Right ventricle myocardium superior (tissue), 1 donor: ENCODE measurements at places on chromosomes 5 and 9. TPM values are rescaled to one million over a fixed set of nuclear protein-coding genes. Genes with fewer than 3 reads are reported as not detected.

Gene DPYSL3
- total RNA-seq: 20.5 TPM

Gene SPINK6
- total RNA-seq: not detected

Gene ZDHHC11
- 55.6 TPM for total RNA-seq

Gene DBH
- total RNA-seq: not detected

Gene MEIKIN
- total RNA-seq: not detected

Gene BRD8
- total RNA-seq: 26.4 TPM

Gene DCTN3
- total RNA-seq: 129 TPM

Gene IL13
- not detected for total RNA-seq

Gene ADGRD2
- total RNA-seq: not detected

Gene NEUROG1
- total RNA-seq: not detected

Gene SPINK9
- total RNA-seq: not detected

DNA sequence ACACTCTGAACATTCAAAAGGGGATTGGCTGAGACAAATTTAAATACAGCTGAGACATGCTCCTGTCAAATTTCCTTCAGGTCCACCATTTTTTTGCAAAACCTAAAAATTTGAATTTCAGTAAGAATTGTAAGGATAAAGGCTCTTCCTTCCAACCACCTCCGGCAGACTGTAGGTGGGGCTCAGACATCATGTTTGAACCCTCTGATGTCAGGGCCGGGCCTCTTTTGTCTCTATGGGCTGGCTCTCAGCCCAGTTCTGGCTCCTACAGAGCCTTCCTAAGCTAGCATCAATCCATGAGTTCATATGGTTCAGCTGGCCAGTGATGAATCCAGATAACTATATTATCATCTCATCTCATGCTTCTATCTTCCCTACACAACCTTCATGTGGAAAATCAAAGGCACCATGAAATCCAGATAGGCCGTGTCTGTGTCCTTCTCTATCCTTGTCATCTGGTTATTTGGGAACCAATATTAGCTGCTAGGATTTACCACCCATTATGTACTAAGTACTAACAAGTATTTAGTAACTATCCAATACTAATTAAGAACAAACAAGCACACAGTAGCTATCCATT lies 44.2 kb downstream of the NIPSNAP3B start:
- no peak for DNase-seq

DNA sequence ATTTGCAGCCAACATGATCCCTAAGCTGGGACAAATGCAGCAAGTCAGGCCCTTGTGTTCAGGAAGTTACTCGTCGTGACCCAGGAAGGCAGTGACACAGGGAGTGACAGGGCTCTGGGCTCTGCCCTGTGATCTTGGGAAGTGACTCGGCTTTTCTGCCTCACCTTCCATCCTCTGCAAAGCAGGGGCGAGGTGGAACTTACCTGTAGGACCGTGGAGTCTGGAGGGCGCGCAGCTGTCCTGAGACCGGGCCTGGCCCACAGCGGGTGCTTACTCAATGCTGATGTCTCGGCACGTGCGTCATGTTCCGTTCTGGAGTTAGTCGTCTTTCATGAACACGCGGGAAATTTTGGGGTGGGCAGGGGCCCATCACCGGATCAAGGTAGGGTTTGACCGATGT lies 22.8 kb upstream of the LPCAT1 start:
- DNase-seq: no peak

DNA sequence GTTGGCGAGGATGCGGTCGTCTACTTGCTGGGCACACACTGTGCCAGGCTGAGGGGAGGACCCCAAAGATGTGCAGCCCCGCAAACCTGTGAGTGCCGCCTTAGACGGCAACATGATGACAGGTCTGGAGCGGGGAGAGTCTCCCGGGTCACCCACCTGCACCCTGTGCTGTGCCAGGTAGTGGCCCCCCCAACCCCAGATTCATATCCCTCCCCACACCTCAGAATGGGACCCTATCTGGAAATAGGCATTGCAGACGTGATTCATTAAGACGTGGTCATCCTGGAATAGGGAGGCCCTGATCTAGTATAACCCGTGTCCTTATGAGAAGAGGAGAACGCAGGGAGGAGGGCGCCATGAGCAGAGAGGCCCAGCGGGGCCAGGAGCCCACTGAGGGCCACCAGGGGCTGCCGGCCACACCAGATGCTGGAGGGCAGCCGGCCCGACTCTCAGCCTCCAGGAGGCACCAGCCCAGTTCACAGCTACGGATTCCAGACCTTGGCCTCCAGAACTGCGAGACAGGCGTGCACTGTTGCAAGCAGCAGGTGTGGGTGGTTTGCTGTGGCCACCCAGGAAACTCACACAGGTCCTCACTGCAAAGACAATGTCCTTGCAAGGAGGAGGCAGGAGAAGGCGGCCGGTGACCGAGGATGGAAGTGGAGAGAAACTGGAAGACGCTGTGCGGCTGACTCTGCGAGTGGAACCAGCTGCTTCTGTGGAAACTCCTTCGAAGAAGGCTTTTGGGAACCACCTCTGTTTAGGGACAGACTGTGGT lies 131.9 kb upstream of the LPCAT1 start:
- peak; percentile 32 for DNase-seq

DNA sequence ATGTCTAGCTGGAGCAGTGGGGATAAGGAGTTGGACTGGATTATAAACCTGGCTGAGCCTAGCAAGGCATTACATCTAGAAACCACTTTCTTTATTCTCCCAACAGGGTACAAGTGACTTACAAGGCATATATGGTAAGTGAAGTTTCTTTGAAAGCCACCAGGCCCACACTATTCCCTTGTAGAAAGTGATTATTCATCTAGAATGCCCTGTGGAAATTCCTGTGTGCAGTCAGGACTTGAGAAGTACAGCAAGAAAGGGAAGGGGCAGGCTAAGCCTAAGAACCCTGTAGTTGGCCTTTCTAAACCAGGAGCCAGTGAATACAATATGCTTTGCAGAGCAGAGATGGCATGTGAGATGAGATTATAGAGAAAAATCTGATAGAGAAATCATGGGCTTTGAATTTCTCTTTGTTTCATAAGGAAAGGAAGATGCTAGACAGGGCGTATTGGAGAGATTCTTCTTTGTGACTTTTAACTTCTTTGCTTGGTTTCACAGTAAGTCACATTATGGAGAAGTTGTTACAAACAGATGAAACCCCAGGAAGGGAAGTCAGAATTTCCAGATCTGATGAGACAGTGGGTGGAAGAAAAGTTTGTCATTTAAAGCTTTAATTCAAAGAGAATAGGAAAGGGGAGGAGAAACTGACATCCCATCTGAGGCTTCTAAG lies 321.7 kb downstream of the NDUFS4 start:
- no peak for DNase-seq

- peak; percentile 74 for DNase-seq
Measured at GRCh38 chr5:141637767-141638419, 1.1 kb downstream of the RELL2 start.

DNA sequence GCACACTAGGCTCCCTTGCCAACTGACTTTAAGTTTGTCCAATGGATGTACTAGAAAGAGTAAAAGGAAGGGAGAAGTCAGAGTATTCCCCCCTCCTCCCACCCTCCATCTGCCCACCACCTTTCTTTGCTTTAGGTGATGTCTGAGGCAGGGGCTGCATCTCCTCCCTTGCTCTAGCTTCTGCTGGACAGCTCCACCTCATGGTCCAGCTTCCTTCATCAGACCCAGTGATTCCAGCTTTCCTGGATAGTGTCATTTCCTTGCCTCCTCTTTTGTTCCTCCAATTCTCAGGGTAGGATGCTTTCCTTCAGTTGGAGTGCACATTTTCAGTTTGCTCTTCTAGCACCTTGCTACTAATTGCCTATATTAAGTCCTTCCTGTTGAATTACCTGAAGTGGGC lies 67.4 kb downstream of the RAD23B start:
- no peak for DNase-seq

DNA sequence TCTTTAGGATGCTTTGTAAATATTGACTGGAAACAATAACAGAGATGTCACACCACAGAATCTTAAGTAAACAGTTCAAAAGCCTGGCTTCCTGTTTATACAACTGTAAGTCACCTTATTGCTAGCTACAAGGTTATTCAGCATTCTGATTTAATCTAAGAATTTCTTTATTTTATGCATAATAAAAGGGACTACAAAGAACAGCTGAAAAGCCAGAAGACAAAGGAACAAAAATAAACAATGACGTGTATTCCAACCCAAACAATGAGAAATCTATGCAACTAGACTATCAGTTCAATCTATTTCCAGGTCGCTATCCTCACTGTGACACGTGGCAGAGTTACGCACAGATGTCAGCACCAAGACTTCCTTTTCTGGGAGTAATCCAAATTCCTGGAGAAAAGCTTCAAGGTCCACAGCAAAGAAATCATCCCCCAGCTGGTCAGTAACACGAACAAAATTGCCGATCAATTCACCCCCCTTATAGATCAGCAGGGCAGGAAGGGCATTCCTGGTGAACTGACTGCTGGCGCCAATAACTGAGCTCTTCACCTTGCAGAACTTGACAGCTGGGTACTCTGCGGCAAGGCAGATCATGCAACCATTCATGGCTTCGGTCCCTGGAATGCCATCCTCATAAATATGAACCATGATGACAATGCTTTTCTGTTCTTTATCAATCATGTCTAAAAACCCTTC lies 8.4 kb downstream of the PDCL start:
- no peak for DNase-seq

DNA sequence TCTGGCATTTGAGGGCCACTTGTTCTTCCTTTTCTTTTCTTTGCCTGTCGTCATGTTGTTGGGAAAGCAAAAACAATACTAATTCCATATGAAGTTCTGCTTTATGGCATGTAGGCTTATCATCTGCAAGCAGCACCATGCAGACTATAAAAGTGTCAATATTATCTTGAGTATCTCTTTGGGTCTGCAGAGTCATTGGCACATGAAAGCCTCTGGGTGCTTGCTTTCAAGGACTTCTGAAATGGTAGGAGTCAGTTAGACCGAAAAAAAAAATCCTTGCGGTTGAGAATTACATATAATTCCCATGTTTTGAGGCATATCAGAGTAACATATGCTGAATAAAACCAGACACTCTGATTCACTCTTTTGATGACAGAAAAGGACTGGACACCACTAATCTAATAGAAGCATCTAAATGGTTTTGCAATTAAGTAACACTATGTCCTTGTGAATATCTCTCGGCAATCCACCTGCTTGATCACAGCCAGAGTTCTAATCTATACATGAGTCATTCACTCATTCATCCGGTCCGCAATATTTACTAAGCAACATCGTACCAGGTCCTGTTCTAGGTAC lies 44.4 kb downstream of the GNAQ start:
- no peak for DNase-seq

GRCh38 chr5:40046792-40047191 lies 622.0 kb upstream of the DAB2 start:
- DNase-seq: no peak

- DNase-seq: no peak
Measured at GRCh38 chr9:32394381-32395049, 10.1 kb downstream of the ACO1 start.

DNA sequence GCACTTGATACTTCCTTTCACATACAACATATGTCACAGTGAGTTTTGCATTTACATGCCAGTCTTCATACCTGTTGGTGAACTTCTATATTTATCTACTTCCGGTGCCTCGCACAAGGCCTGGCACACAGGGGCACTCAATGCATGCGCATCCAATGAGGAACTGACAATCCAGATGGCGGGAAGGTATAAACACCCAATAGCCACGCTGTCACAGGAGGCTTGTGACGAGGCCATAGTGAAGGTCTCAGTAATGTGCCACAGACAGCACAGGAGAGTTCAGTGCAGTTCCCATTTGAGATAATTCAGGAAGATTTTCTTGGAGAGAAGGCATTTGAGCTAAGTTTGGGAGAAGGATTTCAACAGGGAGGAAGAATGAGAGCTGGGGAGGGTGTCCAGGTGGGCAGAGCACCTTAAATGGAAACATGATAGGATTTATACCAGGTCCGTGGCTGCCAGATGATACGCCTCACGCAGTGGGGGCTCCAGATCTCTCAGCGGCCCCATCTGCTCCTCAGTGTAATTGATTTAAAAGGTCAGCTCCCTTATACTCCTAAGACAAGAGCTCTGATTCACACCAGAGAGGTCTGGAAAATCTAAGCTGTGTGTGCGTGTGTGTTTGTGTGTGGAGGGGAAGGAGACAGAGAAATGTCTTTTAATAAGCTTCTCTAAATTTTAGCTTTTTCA lies 206.2 kb downstream of the DCP2 start:
- DNase-seq: no peak

DNA sequence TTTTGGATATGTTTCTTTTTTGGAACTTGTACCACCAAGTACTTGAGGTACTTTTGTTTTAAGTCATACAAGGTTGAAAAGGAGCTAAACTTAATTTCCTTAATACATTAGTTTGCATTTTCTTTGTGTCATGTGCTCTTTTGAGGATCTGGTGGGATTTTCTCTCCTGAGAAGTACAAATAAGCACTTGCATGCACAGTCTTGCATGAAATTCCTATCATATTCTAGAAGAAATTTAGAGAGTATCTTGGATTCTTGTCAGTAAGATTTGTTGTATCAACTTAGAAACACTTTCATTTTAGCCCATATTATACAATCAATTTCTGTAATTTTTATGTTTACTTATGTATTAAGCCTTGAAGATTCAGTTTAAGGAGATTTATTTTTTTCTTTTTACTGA lies 64.9 kb downstream of the CCNH start:
- DNase-seq: no peak

DNA sequence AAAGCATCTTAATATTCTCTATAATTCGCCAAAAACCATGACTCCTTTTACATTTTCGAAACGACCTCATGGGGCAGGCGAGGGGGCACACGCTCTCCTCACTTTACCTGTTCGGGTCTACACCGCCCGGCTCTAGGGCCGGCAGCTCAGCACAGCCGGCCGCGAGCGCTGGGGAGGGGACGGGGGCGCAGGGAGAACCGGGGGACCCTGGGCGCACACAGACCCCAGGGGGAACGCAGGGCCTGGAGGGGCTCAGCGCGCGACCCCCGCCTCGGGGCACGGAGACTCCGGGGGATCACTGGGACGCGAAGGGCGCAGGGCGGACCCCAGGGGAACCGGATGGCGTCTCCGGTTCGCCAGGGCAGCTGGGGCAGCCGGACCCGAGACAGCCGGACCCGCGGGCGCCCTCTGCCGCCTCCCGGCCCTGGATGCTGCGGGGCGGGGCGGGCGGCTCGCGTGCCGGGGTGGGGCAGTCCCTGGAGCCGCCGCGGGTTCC lies at the start of gene AHRR:
Gene AHRR (plus strand): TSS at position 485 of the 496 bp plus-strand sequence. CDS start 22,189 bp downstream, outside the sequence.
- DNase-seq: peak; percentile 77

DNA sequence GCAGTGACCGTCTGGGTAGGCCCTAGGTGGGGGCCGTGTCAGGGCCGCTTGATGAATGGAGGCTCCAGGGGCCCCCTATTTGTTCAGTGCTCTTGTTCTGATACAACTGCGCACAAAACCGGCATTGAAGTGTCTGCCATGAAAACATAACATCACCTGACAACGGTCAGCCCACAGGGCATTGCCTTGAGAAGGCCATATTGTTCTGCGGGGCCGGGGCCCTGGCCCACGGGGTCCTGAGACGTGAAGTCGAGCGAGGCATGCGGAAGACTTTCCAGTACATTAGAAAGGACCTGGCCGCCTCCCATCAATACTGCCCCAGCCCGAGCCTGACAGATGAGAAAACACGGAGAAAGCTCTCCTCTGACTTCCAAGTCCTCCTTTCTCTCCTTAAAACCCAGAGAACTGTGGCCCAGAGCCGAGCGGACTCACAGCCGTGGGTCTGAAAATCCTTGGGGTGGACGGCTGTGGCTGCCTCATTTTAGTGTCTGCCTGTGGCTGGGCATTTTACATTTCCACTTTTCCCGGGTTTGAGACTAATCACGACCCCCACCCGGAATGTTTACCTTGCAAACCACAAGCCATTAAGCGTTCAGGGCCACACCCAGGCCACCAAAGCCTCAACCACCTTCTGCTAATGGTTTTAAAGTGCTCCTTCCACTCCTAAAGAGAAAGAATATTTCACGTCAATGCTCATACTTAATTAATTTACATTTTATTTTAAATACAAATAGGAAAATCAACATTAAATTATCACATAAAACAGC lies 391.0 kb upstream of the IRX2 start:
- no peak for DNase-seq

- DNase-seq: no peak
Measured at GRCh38 chr5:64457846-64458245, 48.0 kb upstream of the RGS7BP start.
